ENCODE measurements at places on chromosomes 5 and 9.
A peak's percentile ranks its signal among the peaks of the same experiment; 100 is the strongest.

GRCh38 chr5:102561894-102562760, 63.3 kb upstream of the SLCO6A1 start:
- DNase-seq: no peak

GRCh38 chr5:165143741-165144140, 1638.3 kb downstream of the MAT2B start:
- no peak for DNase-seq

- DNase-seq: peak; percentile 3
These were observed 193.7 kb downstream of the CACNA1B start for GRCh38 chr9:138071292-138071691.

DNA sequence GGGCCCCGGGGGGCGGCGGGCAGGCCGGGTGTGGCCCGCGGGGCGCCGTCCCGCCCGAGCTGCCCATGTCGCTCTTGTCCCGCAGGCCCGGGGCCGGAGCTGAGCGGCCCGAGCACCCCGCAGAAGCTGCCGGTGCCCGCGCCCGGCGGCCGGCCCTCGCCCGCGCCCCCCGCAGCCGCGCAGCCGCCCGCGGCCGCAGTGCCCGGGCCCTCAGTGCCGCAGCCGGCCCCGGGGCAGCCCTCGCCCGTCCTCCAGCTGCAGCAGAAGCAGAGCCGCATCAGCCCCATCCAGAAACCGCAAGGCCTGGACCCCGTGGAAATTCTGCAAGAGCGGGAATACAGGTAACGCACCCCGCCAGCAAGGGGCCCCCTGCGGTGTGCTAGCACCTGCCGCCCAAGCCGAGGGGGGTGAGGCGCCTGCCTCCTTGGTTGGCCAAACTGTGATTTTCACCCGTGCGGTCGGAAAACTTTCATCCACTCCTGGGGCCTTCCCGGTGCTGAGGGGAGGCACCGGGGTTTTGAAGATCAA, 32.1 kb downstream of the SMARCA2 start:
- DNase-seq: no peak

DNA sequence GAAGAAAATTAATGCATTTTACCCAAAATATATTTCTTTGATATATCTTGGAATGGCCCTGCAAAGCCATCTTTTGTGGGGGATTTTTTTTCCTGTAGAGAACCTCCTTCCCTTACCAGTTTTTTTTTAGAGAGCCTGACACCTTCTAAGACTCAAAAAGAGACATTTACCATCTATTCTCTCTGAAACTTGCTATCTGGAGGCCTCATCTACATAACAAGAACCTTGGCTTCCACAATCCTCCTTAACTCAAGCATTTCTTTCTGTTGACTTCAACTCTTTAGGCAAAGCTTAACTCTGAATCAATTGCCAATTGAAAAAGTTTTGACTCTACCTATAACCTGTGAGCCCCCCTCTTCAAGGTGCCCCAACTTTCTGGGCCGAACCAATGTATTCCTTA, 6.2 kb downstream of the SLC45A2 start:
- no peak for DNase-seq

DNA sequence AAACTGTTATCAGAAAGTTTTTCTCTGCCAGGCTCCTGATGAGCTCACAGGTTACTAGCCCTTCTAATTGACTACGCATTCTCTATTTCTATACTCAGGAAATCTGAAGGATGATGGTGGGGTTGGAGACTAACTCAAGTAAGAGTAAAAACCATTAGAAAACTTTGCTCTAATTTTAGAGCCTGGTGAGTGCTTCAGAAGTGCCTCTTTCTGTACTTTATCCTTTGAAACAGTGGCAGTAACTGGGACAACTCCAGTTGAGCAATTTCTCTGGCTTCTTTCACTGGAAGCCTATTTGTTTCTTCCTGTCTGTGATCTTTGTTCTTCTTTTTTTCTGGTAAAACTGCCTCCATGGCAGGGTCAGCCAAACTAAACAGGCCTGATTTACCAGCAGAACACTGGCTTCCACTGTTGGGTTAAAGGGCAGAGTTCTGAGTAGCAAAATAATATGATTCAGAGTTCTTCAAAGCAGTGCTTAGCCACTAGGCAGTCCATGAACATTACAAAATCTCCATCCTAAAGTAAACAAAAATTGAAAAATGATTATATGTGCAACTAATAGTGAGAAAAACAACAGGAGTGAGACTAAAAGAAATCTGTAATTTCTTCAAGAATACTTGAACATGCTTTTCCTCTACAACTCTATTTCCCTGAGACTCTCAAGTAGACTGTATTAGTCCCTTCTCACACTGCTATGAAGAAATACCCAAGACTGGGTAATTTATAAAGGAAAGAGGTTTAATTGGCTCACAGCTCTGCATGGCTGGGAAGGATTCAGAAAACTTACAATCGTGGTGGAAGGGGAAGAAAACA, 79.8 kb downstream of the MROH2B start:
- DNase-seq: no peak

GRCh38 chr9:89606049-89606623, 1.3 kb downstream of the GADD45G start:
- peak; percentile 72 for DNase-seq

DNA sequence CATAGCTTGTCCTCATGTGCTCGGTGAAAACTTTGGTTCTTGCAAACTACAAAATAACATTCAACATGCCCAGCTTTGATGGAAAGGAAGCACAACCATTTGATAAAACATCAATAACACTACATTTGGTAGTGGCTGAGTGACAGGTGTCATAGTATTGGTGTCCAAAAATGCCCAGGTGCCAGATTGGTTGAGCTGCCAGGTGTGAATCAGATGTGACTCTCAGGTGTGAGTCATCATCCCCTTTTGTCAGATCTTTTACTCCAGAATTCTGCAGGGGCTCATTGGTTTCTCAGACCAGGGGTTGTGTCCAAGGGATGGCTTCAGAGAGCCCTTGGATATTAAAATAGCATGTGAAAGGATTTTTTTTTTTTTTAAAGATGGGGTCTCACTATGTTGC, 22.5 kb upstream of the POMT1 start:
- DNase-seq: no peak

DNA sequence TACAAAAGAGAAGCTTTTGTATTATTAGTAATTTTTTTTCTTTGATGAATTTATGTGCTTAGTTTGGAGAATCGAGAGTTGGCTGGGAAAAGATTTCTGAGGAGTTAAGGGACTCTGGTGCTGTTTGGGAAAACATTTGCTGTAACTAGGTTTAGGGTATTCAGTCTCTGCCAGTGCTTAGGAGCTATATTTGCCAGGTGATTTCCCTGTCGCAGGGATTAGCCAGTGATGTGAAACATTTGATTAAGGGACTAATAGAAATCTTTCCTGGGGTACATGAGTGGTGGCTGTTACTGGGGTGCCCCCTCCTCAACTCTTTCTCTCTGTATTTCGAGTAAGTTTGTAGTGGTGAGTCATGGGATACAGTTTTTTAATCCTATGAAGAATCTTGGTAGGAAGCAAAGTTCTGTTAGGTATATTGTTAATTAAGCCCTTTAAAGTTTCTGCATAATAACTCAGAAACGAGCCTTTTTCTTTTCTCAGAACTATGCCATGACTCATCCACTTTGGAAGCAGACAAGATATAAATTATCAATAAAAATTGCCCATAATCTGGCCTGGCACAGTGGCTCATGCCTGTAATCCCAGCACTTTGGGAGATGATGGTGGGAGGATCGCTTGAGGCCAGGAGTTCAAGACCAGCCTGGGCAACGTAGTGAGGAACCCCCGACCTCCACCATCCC, 18.6 kb downstream of the RGMB start:
- no peak for DNase-seq

DNA sequence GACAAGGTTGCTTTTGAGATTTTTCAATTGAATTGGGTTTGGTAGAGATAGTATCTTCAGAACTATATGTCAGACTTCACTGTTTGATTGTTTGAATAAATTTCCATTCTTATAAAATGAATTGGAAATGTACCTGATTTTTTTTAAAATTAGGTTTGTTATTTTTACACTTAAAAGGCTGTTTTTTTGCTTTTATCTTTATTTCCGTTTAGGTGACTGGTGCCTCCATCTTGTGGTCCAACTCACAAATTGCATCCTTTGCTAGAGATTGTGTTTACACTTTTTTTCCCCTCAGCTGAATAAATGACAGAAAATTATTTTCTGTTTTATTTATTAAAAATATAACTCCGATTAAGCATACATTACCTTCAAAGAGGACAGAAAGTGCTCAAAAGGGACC, 15.6 kb downstream of the NDUFAF2 start:
- no peak for DNase-seq

GRCh38 chr9:3850098-3850497, 324.3 kb upstream of the RFX3 start:
- DNase-seq: no peak

- no peak for DNase-seq
These were observed 75.1 kb upstream of the FER start for GRCh38 chr5:108672639-108673038.

GRCh38 chr5:57862471-57862911, 379.9 kb upstream of the ACTBL2 start:
- no peak for DNase-seq

- DNase-seq: no peak
These were observed 232.9 kb downstream of the SYK start for GRCh38 chr9:91034521-91034920.

DNA sequence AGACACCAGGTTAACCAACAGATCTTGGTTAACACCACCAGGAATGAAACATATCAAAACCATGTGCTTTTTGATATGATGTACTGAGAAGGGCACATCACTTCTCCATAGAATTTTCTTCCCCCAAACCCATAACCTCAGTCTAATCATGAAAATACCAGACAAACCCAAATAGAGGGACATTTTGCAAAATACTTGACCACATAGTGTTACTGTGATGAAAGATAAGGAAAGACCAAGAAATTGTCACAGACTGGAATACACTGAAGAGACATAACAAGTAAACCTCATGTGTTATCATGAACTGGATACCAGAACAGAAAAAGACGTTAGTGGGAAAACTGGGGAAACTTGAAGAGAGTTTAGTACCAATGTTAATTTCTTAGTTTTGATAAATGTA, 74.9 kb upstream of the VCAN start:
- no peak for DNase-seq

DNA sequence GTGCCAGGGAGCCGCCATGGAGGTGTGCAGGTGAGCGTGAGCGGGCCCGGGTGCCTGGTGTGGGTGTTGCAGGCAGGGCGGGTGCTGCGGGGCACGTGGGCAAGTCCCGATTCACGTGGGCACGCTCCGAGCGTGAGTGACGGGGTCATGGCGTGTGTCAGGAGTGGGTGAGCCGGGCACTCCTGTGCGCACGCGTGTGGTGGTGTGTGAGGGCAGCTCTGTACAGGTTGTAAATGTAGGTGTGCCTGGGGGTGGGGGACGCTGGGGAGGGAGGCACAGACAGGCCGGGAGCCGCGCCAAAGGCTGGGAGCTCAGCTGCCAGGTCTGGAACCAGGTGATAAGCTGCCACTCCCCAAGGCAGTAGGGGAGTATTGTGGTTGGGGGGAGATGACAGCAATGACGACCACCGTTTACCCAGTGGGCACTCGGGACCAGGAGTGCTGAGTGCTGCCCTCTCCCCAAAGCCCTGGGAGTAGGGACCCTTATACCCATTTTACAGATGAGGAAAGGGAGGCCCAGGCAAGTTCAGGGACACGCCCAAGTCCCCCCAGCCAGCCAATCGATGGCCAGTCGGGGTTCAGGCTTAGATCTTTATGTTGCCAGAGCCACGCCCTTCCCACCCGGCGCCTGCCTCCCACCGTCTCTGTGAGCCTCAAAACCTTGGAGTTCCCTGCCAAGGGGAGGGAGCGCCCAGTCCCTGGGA, 9.6 kb downstream of the NCS1 start:
- no peak for DNase-seq

GRCh38 chr9:115632391-115632790, 514.4 kb upstream of the TNC start:
- DNase-seq: no peak

GRCh38 chr5:59421986-59422941, 471.3 kb downstream of the PDE4D start:
- DNase-seq: no peak

GRCh38 chr5:138762110-138762509, 8.9 kb downstream of the CTNNA1 start:
- DNase-seq: no peak

DNA sequence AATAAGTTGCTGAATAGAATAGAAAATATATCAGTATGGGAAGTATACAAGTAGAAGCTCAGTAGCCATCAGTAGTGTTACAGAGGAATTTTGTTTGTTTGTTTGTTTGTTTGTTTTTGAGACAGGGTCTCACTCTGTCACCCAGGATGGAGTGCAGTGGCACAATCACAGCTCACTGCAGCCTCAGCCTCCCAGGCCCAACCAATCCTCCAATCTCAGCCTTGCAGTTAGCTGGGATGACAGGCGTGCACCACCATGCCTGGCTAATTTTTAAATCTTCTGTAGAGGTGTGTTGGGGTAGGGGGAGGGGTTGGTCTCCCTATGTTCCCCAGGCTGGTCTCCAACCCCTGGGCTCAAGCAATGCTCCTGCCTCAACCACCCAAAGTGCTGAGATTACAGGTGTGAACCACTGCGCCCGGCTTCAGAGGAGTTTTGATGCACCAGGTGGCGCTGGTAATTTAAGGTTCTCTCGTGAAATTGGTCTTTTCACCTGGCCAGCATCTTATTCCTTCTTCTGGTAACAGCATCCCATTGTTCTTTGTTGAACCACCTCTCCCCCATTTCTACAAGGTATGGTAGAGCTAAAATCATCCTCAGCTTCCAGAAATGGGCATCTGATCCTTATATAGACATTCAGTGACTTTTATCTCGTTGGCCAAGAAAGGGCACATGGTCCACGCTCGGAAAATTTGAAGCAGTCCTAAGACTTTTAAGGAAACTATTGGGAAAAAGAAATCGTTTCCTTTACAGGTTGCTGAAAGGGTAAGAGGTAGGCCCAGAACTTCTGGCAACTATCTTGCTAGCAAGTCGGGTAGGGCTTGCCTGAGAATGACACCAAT, 157.1 kb downstream of the ARRDC3 start:
- DNase-seq: no peak

DNA sequence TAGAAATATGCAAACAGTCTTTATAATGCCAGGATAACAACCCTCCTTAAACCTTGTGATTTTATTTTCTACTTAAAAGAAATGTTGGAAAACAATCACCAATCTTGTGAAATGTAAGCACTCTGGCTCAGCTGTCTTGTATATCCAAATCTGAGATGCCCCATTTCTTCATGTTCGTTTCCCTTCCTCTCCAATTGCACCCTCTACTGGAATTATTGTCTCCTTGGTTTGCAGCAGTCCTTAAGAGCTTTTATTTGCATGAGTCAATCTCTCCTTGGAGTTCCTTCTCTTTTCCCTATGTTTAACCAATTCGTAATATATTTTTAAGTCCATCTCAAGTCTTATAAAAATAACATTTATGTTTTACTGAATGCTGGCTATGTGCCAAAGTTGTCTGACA, 362.0 kb upstream of the CDH10 start:
- DNase-seq: no peak

GRCh38 chr5:76149636-76150035, 66.5 kb downstream of the SV2C start:
- DNase-seq: no peak

GRCh38 chr9:14978022-14979000, 68.1 kb upstream of the FREM1 start:
- DNase-seq: no peak

DNA sequence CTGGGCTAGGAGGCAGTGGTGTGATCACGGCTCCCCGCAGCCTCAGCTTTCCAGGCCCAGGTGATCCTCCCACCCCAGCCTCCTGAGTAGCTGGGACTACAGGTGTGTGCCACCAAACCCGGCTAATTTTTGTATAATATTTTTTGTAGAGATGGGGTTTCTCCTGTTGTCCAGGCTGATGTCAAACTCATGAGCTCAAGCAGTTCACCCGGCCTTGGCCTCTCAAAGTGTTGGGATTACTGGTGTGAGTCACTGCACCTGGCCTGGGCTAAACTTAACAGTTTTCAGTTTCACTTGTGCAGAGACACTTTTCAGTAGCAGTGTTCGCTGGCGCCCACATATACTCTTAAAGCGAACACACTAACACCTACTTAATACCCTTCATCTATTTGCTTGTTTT, 205.6 kb upstream of the ZNF608 start:
- DNase-seq: no peak

Measured in 8988T (cell line).